CD4-positive, alpha-beta T cell treated with Interleukin-12 subunit alpha and Interleukin-12 subunit beta, for 1 hour (primary cell): ENCODE measurements at places on chromosomes 13 and 19.

DNA sequence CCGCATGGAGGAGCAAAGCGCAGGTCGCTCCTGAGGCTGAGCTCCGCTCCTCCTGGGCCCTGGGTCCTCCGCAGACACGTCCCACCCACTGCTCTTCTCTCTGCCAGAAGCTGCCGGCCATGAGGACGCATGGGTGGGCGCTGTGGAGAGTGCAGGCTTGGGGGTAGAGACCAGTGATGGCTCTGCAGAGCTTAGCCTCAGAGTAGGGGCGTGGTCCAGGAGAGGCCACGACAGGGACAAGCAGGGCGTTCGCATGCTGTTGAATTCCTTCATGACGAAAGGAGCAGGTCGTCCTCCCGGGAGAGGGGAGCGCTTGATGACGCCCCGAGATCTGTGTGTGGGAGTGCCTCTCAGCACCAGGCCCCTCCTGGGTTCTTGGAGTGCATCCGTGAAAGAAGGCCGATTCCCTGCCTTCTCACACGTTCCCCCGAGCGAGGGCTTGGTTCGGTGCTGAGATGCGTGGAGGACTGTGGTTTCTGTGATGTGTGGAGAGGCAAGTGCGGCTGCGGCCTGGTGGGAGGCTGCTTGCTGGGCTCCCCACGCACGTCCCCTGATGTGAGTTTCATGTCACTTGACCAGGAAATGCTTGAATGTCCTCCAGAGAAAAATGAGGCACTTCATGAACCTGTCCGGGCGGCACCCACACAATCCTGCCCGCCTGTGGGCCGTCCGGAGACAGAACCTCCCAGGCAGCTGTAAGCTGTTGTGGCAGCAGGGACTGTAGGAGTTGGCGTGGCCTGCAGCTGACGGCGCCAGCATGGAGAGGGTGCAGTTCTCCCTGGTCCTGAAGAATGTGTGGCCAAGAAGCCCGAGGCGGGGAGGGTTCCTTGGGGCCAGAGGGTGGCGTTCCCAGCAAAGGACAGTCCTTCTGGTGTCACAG is 4.5 kb downstream of the SF3A2 start:
- no peak for DNase-seq

DNA sequence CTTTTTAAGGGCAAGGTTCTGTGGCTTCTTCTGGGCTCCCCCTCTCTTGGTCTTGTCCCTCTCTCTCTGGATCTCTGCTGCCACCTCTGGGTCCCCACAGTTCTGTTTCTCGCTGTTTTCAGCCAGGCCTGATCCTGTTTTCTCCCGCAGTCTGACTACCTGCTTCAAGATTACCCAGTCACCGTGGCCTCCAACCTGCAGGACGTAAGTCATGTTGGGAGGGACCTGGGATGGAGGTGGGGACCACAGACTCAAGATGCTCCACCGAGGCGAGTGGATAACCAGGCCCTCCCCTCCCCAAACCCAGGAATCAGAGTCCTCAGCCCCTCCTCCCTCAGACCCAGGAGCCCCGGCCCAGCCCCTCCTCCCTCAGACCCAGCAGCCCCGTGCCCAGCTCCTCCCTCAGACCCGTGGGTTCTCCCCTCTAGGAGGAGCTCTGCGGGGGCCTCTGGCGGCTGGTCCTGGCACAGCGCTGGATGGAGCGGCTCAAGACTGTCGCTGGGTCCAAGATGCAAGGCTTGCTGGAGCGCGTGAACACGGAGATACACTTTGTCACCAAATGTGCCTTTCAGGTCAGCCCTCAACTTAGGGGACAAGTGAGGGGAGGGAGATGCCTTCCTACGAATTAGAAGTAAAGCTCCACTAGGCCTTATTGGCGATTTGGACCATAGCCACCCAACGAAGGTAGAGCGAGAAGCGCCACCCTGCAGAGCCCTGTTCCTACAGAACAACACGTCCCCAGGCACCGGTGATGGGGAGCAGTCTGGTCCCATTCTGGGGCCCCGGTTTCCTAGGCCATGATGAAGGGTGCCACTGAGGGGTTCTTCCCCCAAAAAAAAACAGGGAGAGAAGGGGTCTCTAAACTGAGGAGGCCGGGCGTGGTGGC is 2.2 kb downstream of the FLT3LG start:
- peak; percentile 76 for DNase-seq

GRCh38 chr13:113616991-113617749 is 32.6 kb downstream of the TFDP1 start:
- DNase-seq, result no peak

GRCh38 chr13:113806104-113806471 is 47.1 kb downstream of the TMEM255B start:
- DNase-seq, result no peak

GRCh38 chr19:44557933-44558332 is 28.5 kb upstream of the CEACAM20 start:
- no peak for DNase-seq

GRCh38 chr19:16402041-16402440 is 69.7 kb downstream of the EPS15L1 start:
- no peak for DNase-seq

DNA sequence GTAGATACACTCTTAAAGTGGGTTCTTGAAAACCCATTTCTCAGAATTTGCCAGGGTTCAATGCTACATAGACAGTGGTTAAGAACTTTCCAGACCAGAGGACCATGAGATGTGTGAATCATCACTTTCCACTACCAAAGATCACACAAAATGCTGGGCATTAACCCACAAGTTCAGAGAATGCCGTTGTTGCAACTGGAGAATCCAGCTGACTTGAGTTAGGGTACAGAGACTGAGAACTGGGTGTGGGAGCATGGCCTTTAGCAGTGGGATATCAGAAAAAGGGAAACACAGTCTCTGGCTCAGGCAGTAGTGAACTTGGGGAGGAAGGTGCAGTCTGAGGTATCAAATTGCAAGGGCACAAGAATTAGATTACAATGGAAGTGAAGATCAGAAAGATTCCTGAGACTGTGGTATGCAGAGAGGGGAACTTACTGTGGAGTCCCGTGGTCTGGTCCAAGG is 51.5 kb upstream of the WDFY2 start:
- no peak for DNase-seq

GRCh38 chr13:46184277-46184699 is 2.3 kb upstream of the LCP1 start:
- DNase-seq, result peak; percentile 81

DNA sequence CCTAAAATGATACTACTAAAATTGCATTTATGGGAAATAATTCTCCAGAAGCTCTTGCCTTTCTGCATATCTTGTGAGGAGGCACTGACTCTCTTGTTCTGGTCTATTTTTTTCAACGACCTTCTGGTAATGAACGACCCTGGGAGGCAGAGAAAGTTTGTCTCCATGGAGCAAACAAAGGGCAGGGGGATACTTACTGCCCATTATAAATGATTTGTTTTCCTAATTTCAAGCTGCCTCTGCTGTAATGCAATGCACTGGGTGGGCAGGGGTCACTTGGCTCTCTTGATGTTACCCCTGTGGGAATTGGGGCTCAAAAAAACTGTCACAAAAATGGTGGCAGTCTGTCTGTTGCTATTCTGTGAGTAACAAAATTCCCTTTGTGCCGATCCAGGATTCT is 643.2 kb downstream of the LIG4 start:
- no peak for DNase-seq

GRCh38 chr13:99176309-99177276 is 24.1 kb upstream of the UBAC2 start:
- peak; percentile 83 for DNase-seq

DNA sequence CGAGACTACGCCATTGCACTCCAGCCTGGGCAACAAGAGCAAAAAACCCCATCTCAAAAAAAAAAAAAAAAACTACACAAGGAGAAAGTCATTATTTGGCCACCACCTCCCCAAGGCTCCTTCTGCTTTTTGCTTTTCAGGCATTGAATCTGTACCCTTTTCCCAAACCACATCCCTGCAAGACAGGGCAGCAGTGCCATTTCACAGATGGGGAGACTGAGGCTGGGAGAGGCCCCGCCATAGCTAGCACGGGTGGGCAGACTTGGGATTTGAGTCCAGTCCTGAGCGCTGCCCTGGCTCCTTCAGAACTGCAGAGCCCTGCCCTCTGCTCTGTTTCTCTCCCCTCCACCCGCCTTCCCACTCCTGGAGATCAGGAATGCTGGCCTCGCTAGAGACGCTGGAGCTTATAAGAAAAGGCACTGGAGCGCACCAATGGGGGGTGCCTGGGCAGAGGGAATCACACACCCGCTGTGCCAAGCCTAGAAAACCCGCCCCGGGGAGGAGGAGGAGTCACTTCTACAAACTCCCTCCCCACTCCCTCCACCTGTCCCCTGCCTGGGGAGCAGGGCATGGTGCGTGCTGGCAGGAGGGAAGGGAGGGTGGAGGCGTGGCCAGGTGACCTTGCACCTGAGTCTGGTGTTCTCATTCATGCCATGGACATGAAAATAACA is 17.6 kb downstream of the TJP3 start:
- no peak for DNase-seq

- DNase-seq, result no peak
These were observed 3.7 kb downstream of the CD70 start for GRCh38 chr19:6587093-6587820.

- DNase-seq, result no peak
These were observed 4.7 kb downstream of the PNMA8A start for GRCh38 chr19:46466536-46467196.

DNA sequence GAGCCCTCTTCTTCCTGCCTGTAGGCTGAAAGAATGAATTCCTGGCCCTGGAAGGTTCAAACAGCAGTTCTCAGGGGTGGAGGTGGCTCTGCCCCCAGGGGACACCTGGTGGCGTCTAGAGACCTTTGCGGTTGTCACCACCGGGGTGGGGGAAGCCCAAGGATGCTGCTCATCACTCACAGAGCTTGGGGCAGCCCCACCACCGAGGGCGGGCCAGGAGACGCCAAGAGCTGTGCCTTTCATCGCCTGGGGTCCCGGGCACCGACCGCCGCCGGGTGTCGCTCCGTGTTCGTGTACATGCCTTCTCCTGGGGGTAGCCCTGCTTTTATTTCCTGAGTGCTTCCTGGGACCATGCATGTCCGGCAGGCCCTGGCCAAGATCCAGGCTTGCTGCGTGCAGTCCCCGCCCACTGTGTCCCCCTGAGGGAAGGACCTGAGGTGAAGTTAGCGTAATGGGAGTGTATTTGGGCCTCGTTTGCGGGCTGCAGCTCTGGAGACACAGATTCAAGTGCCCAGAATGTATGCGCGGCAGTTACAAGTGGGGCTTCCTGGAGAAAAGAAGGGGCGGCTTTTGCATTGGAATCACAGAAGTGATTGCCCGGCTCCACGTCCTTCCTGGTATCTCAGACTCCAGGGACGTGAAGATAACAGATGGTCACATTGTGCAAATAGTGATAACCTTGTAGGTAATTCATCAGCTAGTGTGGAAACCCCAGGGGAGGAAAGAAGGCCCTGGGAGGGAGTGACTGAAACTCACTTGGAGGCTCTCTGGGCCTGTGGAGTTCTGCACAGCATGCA is 7.8 kb downstream of the DOT1L start:
- DNase-seq, result peak; percentile 84

DNA sequence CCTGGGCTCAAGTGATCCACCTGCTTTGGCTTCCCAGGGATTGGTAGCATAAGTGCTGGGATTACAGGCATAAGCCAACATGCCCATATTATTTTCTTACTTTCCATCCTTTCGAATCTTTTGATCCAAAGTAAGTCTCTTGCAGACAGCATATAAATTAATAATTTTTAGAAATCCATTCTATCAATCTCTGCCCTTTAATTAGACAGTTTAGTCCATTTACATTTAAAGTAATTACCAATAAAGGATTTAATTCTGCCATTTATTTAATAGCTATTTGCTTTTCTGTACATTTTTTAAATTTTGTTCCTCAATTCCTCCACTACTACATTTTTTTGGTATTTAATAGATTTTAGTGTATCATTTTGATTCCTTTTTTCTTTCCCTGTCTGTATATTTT is 7.3 kb upstream of the URI1 start:
- no peak for DNase-seq
